D721Med (cell line): ENCODE measurements at places on chromosomes 3 and 15.

GRCh38 chr3:186985661-186986364, 55.5 kb downstream of the ST6GAL1 start:
- no peak for DNase-seq

GRCh38 chr15:69723404-69724096, 270.9 kb downstream of the RPLP1 start:
- DNase-seq: no peak

GRCh38 chr3:107346564-107346963, 30.7 kb upstream of the CCDC54 start:
- no peak for DNase-seq

GRCh38 chr3:48275287-48276027, 34.6 kb downstream of the ZNF589 start:
- DNase-seq: no peak

GRCh38 chr3:41102053-41102556, 97.2 kb upstream of the CTNNB1 start:
- no peak for DNase-seq

DNA sequence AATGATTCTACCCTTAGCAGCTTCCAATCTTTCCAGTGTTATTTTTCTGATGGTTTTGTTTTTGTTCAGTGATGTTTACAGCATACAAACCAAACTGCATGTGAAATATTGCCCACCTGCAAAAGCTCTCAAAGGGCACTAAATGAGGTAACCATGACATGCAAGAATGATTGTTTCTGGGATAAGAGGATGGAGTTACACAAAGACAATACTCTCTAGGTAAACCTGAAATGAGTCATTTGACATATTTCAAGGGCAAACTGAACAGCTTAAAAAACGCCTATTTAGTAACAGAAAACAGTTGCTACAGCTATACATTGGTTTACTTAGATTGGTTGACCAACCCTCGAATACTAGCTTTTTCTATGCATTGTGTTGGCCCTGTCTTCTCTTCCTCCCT, 481.7 kb downstream of the ZPLD1 start:
- DNase-seq: no peak

DNA sequence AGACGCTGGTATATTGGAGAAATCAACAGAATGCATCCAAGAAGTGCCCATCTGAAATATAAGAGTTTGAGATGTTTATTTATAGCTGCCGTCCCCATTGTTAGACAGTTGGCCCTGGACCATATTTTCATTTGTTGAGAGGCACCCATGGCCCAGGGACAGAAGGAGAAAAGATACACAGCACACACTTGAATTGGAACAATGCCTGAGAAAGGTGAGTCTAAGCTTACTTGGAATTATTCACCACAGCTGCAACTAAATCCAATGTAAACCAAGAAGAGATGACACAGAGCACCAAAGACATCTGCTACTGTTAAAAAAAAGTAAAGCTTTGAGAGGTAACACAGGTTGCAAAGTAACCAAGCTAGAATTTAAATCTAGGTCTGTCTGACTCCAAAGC, 525.5 kb upstream of the NAALADL2 start:
- DNase-seq: no peak

DNA sequence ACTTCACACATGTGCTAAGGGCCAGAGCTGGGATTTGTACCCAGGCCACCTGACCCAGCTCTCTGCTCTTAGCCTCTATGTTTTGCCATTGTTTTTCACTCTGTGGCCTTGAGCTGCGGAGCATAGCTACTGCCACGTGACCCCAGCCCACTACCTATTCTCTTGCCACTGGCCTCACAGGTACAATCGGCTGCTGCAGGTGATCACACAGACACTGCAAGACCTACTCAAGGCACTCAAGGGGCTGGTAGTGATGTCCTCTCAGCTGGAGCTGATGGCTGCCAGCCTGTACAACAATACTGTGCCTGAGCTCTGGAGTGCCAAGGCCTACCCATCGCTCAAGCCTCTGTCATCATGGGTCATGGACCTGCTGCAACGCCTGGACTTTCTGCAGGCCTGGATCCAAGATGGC, 46.2 kb downstream of the SEMA3G start:
- no peak for DNase-seq

GRCh38 chr3:181739628-181740027, 27.9 kb downstream of the SOX2 start:
- no peak for DNase-seq

DNA sequence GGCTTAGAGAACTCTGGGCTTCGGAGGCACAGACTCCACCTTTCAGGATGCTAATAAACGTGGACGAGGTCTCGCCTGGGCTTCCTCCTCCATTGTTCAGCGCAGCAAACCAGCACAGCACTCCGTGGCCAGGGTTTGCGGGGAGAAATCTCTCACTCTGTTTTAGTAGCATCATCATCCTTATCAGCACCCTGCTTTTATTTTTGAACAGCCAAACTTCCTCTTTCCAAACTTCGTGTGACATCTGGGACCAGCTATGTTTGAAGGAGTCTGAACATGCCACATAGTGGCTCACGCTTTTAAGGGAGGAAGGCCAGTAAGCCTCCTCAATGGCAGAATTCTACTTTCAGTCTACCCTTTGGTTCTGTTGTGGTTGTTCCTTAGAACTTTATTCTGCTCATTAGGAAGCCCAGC, 149.0 kb downstream of the PGPEP1L start:
- DNase-seq: no peak

DNA sequence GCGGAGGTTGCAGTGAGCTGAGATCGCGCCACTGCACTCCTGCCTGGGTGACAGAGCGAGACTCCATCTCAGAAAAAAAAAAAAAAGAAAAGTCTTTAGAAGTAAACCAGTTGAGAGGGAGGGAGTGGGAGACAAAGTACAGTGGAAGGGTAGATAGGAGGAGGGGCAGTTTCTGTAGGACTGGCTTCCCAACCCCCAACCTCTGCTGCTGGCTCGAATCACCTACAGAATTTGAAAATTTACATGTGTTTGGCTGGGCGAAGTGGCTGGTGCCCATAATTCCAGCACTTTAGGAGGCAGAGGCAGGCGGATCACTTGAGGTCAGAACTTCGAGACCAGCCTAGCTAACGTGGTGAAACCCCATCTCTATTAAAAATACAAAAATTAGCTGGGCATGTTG, 24.1 kb upstream of the SEMA4B start:
- DNase-seq: no peak

DNA sequence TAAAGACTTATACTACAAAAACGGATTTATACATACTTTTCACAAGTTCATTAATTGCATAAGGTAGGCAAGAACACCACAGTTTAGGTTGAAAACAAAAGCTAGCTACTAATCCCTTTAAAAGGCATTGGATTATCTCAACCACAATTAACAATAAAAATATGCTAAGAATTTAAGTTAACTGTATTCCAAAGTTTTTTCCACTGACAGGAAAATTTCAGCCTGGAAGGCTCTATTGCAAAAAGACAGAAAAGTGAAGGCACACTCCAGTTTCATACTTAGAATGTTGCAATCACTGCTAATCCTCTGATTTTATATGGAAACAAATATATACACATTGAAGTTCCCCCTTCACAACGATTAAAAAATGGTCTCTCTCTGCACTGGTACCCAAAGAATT, 71.5 kb downstream of the TJP1 start:
- DNase-seq: no peak

DNA sequence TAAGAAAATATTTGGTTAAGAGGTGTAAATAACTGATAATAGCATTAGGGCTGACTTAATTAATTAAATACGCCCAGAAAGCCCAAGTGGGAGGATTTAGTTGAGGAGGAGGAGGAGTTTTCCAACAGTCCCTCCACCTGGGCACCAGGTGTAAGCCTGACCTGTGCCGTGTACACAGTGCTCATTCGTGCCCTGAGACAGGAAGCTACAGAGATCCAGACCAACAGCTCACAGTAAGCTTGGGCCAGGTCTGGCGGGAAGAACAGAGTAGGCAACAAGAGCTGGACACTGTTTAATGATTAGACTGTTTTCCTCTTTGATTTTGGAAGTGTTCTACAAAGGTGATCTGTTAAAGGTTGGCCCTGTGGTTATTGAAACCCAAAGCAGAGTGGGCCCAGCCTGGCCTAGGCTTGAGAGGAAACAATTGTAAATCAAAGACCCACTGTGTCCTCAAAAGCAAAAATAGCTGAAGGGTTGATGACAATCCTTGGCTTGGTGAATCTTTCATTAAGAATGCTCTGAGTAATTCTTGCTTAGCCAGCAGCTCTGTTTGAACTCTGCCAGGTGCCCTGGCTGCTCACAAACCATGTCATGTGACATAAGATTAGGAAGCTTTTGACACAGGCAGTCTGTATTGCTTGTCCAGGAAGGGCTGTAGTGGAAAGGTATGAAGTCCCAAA, 13.8 kb downstream of the SQOR start:
- DNase-seq: no peak

DNA sequence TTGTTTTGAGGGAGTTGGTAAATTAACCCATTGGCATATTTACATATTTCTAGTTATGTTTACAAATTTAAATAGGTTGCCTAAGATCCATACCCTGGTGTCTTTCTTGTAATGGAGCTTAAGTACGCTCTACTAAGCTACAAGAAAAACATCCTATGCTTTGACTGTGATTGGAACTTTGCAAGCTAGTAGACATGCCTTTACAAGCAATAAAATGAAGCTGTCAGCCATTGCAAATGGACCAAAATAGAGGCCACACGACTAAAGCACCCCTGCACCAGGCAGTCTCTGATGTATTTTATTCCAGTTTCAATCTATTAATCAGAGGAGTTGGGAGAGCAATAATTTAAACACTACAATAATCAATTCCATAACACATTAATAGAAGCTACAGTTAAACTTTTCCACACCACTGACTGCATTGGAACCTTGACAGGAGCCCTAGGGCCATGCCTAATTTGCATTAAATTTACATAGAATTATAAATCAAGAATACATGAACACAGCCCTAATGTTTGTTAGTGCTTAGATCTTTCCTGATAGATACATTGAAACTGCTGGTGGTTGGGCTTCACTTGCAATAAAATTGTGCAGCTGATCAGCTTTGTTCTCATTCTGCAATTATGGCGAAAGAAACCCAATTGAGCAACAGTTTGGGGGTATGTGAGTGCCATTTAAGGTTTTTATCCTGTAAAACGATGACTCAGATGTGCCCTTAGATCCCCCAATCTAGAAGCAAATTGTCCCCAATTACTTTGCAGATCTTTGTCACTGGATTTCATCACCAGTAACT, 360.1 kb downstream of the LSAMP start:
- no peak for DNase-seq

DNA sequence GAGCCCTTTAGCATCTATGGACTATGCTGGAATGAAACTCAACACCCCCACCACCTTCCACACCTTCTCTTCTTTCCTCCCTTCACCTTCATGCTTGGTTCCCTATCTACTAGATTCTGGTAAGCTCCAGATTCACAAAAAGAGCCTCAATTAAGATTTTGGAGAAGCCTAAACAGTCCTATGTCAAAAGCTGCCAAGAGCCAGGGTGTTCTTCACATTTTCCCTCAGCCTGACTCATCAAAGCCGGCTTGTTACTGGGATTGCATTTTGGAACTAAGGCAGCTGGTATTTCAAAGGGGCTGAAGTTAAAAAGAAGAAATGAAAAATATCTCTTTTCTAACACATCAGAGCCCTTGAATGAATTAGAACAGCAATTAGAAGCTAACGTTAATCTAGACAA, 247.7 kb downstream of the MYRIP start:
- no peak for DNase-seq

DNA sequence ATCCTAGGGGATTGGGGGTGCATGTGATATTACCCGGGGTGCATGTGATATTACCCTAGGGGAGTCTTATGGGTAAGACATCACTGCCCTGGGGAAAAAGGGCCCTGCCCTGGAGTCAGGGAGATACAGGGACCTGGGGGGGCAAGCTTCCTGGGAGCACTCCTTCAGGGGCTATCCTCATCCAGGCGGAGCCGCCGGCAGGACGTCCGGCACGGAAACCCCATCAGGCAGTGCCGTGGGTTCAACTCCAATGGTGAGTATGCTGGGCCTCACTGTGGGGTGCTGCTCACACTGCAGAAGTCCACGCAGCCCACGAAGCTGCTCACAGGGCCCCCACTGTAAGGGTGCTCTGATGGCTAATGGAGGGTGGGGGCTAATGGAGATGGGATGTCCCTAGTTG, 5.3 kb upstream of the GNAT1 start:
- DNase-seq: no peak

DNA sequence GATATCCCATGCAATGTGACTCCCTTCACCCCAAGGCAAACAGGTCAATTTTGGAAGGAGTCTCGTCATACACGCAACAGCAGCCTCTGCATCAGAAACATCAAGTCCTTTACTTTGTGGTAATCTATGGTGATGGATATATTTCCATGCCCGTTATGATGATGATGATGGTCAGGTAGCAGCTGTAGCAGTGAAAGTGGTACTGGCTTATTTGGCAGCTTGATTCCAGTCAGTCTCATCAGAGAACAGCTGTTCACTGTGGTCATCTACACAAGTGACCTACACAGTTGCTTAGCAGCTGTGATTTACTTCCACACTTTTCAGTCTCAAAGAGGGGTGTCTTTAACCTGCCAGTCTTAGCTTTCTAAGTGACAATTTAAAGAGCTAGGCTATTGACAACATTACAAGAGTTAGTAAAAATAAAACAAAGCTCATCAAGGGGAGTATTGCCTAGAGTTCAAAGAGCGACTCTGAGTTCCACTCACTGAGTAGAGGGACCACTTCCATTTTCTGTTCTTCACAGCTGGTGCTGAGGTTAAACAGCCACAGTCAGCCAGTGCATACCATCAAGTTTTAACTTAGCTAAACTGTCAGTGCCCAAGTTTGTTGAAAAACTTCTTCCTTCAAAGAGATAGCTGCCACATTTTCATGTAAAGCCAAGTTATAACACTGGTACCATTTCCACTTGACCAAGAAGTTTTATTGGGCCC, 587.4 kb upstream of the KCNMB2 start:
- no peak for DNase-seq
